Aorta (tissue), 5 donors: ENCODE measurements at places on chromosomes 6 and 20. TPM values are rescaled to one million over a fixed set of nuclear protein-coding genes. Genes with fewer than 3 reads are reported as not detected.

- no peaks in the 10 kb centered on the region for H3K36me3 ChIP-seq
- DNase-seq, result no peak
- H3K27me3 ChIP-seq, result no peaks in the 10 kb centered on the region
- no peak overlapping the region for H3K4me3 ChIP-seq
Measured at GRCh38 chr6:156125844-156126243, 651.3 kb upstream of the ARID1B start.

GRCh38 chr20:45283551-45284057, 23.0 kb upstream of the RBPJL start:
- H3K27me3 ChIP-seq, result no peaks in the 10 kb centered on the region
- no peak overlapping the region for H3K27ac ChIP-seq
- no peaks in the 10 kb centered on the region for H3K4me1 ChIP-seq

DNA sequence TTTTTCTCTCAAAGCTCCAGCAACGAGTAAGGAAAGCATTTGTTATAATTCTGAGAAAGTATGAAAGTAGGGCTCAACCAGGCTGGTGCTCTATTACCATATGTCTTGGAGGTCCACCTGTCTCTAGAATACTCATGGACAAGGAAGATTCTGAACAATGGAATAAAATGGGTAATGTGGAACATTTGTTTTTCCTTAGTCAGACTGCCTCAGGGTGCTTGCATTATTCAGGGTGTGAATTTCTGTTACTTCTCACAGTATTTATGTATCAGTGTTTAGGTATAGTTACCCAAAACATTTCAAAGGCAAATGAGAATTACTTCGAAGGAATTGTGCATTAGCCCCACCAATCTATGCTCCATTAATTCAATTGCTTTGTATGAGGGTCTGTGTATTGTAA, 586.2 kb upstream of the CITED2 start:
- no peak overlapping the region for H3K27ac ChIP-seq
- H3K4me3 ChIP-seq, result no peak overlapping the region
- H3K4me1 ChIP-seq, result no peaks in the 10 kb centered on the region
- H3K27me3 ChIP-seq, result no peaks in the 10 kb centered on the region
- no peaks in the 10 kb centered on the region for H3K36me3 ChIP-seq
- DNase-seq, result no peak

- H3K27ac ChIP-seq, result peak overlapping the region; percentile 54
- no peaks in the 10 kb centered on the region for H3K27me3 ChIP-seq
- no peaks in the 10 kb centered on the region for H3K36me3 ChIP-seq
- H3K4me1 ChIP-seq, result no peaks in the 10 kb centered on the region
Measured at GRCh38 chr20:47464380-47465101, 37.1 kb upstream of the NCOA3 start.

GRCh38 chr6:139230391-139230840, 61.4 kb downstream of the TXLNB start:
- H3K27ac ChIP-seq, result no peak overlapping the region
- H3K36me3 ChIP-seq, result no peaks in the 10 kb centered on the region
- DNase-seq, result no peak
- no peak overlapping the region for H3K4me3 ChIP-seq
- no peaks in the 10 kb centered on the region for H3K27me3 ChIP-seq

DNA sequence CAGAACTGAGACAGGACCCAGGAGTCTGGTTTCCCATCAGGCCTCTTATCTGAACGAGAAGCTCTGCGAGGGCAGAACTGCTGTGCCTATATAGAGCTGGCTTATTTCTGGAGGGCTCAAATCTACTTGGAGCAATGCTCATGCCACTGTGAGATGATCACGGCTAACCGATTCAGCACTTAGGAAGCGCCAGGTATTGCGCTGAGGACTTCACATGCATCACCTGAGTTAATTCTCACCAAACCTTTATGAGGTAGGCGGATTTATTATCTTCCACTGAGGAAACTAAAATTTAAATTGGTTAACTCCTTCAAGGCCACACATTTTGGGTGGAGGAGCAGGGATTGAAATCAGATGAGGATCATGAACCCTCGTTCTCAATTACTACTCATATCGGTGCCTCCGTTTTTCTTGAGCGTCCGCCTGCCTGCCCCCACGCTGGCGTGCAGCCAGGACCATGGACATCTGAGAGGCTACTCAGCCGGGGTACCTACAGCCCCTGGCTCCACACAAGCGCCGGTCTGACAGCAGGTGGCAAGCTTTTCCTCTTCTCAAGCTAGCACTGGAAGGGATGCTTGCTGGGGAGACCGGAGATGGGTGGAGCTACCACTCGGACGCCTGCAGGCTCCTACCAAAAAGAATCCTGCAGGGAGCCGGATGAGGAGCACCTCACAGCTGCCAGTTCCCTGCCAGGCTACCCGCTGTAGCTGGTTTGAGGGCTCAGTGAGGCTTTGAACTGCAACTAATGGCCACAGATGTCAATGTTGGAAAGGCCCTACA, 1.0 kb upstream of the PCIF1 start:
- peak; percentile 85 for DNase-seq
- peak overlapping the region; percentile 59 for H3K4me3 ChIP-seq
- H3K4me1 ChIP-seq, result no peaks in the 10 kb centered on the region
- H3K27me3 ChIP-seq, result no peaks in the 10 kb centered on the region
- peaks cover 2% of the 10 kb centered on the region for H3K36me3 ChIP-seq

DNA sequence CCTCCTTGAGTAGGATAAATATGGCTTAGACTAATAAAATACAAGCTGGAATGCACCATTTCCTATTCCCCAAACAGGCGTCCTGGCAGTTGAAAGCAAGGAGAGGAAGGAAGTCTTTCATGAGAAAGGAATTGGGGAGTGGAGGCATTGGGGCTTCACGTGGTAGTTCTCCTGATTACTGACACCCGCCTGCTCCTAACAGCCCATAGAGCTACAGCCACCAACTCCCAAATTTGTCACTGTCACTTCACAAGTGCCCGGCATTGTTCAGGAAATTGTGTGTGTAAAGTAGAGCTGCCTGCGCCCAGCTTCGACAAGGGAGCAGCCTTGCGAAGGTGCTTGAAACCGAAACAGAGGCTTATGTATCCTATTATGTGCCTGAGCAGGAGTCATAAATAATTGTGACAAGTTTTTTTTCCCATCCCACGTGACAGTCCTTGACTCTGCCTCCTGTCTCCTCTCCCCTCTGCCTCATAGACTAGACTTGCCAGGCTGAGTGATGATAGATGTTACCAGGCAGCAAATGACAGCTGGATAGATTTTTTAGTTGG, 301.7 kb upstream of the ZFP64 start:
- no peaks in the 10 kb centered on the region for H3K27me3 ChIP-seq
- H3K36me3 ChIP-seq, result no peaks in the 10 kb centered on the region
- no peaks in the 10 kb centered on the region for H3K4me1 ChIP-seq
- no peak for DNase-seq

- DNase-seq, result no peak
- H3K4me1 ChIP-seq, result no peaks in the 10 kb centered on the region
- no peaks in the 10 kb centered on the region for H3K27me3 ChIP-seq
- no peak overlapping the region for H3K27ac ChIP-seq
Measured at GRCh38 chr20:48740292-48740649, 87.5 kb downstream of the PREX1 start.

- H3K4me1 ChIP-seq, result no peaks in the 10 kb centered on the region
- no peak for DNase-seq
- no peaks in the 10 kb centered on the region for H3K27me3 ChIP-seq
- H3K4me3 ChIP-seq, result no peak overlapping the region
Measured at GRCh38 chr20:54573838-54574237, 98.4 kb downstream of the DOK5 start.

GRCh38 chr6:12450467-12450866, 160.3 kb downstream of the EDN1 start:
- DNase-seq, result no peak
- H3K27me3 ChIP-seq, result no peaks in the 10 kb centered on the region
- H3K4me1 ChIP-seq, result no peaks in the 10 kb centered on the region
- H3K4me3 ChIP-seq, result no peak overlapping the region
- H3K27ac ChIP-seq, result no peak overlapping the region
- H3K36me3 ChIP-seq, result no peaks in the 10 kb centered on the region

DNA sequence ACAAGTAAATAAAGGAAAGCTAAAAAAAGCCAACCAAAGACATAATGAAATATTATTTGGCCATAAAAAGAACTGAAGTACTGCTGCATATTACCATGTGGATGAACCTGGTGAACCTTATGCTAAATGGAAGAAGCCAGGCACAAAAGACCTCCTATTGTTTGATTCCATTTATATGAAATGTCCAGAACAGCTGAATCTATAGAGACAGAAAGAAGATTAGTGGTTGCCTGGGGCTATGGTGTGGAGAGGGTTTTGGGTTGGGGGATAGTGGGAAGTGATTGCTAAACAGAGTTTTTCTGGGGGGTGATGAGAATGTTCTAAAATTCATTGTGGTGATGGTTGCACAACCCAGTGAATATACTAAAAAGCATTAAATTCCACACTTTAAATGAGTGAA, 53.2 kb downstream of the TSBP1 start:
- H3K27ac ChIP-seq, result no peak overlapping the region
- no peaks in the 10 kb centered on the region for H3K27me3 ChIP-seq
- H3K4me3 ChIP-seq, result no peak overlapping the region
- no peaks in the 10 kb centered on the region for H3K36me3 ChIP-seq

DNA sequence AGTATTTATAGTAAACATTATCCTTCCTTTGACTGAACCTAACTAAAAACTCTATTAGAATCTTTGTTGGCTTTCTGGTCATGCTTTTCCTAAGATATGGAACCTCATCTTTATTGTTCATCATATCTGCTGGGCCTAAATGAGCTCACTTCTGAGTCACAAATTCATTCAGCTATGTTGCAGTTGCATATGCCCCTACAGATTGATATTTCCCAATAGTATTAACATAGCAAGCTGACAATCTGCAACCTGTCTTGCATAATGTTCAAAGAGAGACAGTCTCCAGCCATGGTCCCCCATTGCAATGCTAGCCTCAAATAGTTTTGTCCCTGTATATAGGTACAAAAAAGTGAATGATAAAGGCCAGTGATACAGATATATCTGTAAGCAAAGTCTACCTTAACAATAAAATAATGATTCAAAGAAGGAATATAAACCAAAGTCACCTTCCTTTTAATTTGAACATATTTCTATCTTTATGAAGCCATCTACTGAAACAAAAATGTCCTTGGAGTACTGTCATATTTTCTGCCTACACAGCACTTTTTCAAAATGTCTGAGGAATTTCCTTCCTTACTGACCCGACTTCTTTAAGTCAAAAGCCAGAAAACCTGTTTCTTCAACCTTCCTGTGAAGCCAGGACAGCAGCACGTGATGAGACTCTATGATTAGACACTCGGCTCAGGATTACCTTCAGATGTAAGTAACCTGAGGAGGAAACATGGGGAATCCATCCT, 140.7 kb downstream of the UBE3D start:
- H3K27ac ChIP-seq, result no peak overlapping the region
- no peaks in the 10 kb centered on the region for H3K4me1 ChIP-seq
- DNase-seq, result no peak
- H3K36me3 ChIP-seq, result no peaks in the 10 kb centered on the region

DNA sequence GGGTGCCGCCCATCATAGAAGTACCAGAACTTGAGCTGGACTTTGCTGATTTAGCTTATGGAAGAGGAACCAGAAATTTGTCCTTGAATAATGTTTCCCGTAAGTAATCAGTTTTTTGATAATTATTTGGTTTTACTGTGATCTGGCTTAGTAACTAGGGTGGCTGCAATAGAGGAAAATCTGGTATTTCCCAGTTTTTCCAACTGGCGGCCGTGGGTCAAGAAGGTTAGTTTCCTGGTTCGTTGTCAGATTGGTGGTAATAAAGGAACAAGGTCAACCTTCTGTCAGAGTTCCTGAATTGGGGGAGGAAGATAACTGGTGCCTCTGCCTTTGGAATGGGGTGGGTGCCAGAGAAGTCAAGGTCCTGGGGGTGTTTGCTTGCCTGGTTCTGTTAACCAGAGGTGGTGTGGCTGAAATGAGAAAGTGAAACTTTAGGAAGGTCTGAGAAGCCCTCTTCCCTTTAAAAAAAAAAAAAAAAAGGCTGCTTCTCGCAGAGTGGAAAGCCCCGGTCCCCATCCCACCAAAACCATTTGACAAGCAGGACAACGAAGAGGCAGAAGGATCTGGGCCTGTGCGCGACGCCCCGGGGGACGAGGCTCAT, at the start of gene CALHM6:
TSS of gene CALHM6 (plus strand) at position 45 of the 601 bp plus-strand sequence. CDS start at position 600, 555 bp downstream.
- H3K36me3 ChIP-seq, result no peaks in the 10 kb centered on the region
- H3K4me1 ChIP-seq, result no peaks in the 10 kb centered on the region
- no peak for DNase-seq
- H3K4me3 ChIP-seq, result peak within 1 kb of the TSS; percentile 43
- no peak within 1 kb of the TSS for H3K27ac ChIP-seq
- no peaks in the 10 kb centered on the region for H3K27me3 ChIP-seq

DNA sequence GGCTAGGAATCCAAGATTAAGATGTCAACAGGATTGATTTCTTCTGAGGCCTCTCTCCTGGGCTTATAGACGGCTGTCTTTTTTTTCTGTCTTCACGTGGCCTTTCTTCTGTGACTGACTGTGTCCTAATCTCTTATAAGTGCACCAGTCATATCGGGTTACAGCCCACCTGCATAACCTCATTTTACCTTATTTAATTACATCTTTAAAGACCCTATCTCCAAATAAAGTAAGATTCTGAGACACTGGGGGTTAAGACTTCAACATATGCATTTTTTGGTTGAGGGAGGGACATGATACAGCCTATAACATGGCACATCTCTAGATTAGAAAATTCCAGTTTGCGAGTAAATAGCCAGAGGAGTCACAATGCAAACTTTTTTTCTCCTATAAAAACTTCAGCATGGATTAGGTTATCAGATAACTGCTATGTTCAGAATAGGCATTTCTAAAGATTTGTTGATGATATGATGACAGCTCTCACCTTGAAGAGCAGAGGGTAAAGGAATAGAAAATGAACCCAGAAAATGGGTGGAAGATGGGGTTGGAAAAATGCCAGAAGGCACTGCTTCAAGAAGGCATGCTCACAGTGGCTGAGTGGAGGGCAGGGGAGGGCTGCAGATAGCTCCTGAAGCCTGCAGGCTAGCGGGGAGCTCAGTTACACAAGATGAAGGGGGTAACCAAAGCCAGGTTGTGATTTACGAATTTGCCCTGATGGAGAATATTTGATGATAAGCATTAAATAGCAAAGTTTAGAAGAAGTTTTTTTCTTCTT, 8.7 kb upstream of the PDE7B start:
- H3K4me1 ChIP-seq, result no peaks in the 10 kb centered on the region
- DNase-seq, result no peak
- H3K4me3 ChIP-seq, result no peak overlapping the region
- no peaks in the 10 kb centered on the region for H3K36me3 ChIP-seq

OLIG3 gene
- polyA plus RNA-seq, result not detected

SIRPB2 gene
- polyA plus RNA-seq, result 4.1 TPM

DST gene
- polyA plus RNA-seq, result 258 TPM

GSTA1 gene
- polyA plus RNA-seq, result not detected

PPP1R3G gene
- 0.41 TPM for polyA plus RNA-seq

TAAR1 gene
- not detected for polyA plus RNA-seq

SLC22A7 gene
- not detected for polyA plus RNA-seq

SHLD1 gene
- 2.3 TPM for polyA plus RNA-seq

SLC17A1 gene
- polyA plus RNA-seq, result not detected
